SK-N-SH treated with all-trans-retinoic acid at 6 μM for 48 hours (cell line): ENCODE measurements at places on chromosomes 12 and 14.

DNA sequence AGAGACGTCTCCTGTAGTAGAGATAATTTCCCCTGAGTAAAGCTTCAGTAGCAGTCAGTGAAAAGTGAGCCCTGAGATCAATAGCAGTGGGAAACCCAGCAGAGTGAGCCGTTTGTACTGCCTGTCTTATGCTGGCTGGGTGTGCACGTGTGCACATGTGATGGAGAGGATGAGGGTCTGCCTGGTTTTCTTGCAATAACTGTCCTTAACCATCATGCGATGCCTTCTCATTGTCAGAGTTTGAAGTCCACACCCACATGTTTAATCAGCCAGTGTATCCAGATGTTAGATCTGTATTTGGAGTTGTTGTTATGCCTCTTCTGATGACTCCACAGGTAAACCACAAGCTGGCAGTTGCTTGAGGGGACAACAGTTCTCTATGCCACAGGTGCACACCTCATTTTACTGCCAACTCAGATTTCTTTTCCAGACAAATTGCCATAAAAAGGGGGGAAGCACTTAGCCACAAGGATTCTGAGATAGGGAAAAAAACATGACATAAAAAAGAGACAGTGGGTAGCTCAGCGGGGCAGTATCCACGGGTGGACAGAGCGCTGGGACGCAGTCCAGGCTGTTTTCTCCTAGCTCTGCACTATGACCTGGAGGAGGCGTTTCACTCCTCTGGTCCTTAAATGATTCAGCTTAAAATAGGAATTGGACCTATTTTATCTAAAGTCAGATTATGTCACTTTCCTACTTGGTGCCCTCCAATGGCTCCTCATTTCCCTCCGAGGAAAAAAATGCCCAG is 192.3 kb downstream of the ANO6 start:
- ATAC-seq: no peak

GRCh38 chr14:81371802-81372201 is 28.3 kb downstream of the STON2 start:
- ATAC-seq: no peak

GRCh38 chr12:49288412-49288853 is 6.5 kb upstream of the PRPH start:
- peak; percentile 58 for ATAC-seq

DNA sequence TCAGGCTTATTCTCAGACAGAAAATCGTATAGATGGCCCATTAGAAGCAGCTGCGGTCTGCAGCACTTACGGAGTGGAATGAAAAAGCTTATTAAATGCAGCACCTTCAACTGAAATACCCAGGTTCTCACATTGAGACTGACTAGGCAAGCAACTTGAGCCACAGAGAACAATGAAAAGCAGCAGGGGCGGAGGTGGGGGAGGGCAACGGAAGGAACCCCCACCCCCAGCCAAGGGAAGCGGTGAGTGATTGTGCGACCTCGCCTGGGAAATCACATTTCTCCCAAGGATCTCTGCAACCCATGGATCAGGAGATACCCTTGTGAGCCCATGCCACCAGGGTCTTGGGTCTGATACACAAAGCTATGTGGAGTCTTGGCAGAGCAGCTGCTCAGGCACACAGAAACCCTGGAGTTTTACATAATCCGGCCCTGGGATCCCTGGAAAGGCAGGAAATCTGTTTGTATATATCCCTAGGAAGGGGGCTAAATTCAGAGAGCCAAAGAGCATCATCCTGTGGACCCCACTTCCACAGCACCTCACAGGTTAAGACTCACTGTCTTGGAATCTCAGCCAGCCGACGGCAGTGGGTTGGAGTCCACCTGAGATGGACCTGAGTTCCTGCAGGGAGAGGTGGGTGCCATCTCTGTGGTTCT is 38.1 kb downstream of the PZP start:
- ATAC-seq: no peak

DNA sequence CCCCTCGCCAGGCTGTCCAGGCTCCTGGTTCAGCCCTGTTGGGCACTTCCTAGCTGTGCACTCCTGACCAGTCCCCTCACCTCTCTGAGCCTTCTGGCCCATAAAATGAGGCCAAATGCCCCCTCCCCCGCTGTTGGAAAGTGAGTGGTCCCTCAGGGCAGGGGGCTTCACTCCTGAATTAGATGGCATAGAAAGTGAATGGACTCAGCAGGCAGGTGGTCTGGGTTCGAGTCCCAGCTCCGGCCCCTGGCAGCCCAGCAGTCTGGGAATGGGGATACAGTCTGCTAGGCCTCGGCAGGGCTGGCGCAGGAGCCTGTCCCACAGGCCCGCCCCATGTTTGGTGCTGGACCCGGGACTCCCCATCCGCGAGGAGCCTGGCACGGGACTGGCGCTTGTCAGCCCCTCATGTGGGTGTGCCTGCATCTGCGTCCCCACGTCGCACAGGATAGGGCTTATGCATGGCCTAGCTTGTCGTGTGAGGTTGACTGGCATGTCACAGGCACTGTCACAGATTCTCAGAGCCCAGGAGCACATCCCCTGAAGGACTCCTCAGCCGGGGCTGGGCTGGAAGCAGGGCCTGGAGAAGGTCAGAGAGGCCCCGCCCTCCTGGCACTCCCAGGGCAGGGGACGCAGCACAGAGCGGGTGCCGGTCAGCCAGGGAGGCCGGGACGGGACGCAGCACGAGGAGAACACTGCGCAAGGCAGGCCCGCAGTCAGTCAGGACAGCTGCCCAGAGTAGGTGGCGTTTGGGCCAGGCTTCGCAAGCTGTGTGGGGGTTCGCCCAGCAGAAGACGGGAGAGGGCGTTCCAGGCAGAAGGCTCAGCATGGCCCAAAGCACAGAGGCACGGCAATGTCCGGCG is 40.5 kb downstream of the DIO3 start:
- ATAC-seq: no peak

DNA sequence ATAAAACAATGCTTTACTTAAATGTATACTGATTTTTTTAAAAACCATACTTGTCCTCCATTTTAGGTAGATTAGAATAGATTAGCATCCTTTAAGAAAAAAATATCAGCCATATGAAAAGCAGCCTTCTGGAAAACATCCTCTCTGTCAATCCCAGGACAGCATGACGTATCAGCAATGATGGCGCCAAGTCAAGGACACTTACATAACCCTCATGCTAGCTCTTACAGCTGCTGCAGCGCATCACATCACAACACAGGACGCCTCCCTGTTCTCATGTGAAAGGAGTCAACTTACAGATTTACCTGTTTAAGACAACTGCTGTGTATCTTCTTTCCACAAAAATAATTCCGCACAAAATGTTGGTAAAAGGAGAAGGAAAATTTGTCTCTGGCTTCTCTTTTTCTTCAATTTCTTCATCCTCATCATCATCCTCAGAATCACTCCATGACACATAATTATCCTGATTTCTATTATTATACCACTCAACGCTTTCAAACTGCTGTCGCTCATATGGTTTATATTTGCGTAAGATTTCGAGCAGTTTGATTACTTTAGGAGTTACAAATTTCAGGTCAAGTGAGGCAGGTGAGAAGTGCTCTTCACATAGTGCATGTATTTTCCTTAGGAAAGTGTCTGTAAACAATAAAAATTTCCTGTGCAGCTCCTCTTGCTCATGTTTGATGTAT is 33.3 kb downstream of the DICER1 start:
- no peak for ATAC-seq

- ATAC-seq: peak; percentile 32; the same call in 1 of the 3 replicates
These were observed 33.4 kb upstream of the FAM181A start for GRCh38 chr14:93893661-93894261.

- no peak for ATAC-seq
These were observed 10.2 kb upstream of the RNASE10 start for GRCh38 chr14:20494935-20495766.

DNA sequence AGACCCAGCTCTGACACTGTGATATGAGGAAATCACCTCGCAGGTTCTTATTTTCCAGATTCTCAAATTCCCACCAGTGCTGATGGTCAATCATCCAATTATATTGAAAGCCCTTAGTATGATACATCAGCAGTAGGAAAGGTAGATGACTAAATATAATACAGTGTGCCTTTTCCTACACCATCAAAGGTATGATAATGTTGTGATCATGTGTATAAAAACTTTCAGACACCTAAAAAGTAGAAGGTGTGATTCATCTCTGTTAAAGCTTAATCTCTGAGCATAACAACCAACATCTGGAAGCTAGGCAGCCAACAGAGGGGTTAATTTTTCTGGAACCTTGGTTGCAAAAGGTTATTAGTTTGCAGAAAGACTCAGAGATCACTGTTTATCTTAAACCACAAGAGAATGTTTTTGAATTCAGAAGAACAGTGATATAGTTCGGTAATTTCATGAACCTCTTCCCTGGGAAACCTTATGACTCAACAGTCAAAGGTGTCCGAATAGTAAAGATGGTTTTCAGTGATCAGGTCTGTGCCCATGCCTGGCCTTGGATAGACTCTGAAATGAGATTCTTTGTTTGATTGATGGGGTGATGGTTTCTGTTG is 122.5 kb downstream of the ETV6 start:
- ATAC-seq: no peak

GRCh38 chr12:97022536-97023230 is 115.6 kb downstream of the NEDD1 start:
- no peak for ATAC-seq

DNA sequence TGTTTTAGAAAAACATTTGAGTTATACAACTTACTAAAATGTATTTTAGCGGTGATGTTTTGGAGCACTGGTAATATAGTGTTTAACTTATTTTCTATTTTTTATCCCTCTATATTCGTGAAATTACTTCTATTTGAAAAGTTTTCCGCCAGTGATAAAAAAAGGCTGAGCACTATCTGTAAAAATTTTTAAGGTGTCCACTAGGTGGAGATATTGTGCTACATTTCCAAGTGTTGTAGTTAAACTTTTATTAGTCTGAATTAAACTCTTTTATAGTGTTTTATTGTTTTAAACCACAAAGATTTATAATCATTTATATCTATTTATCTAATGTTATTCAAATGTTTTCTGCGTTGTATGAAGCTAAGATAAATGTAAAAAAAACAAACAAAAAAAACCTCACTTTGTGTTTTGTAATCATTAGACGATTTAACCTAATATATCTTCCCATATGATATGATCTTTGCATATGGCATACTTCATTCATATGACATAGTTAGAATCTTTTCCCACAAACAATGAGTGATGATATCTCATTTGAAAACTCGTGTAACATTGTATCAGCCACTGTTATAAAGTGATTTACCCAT is 11.8 kb downstream of the ALG10B start:
- ATAC-seq: peak; percentile 63; the same call in 2 of the 3 replicates

DNA sequence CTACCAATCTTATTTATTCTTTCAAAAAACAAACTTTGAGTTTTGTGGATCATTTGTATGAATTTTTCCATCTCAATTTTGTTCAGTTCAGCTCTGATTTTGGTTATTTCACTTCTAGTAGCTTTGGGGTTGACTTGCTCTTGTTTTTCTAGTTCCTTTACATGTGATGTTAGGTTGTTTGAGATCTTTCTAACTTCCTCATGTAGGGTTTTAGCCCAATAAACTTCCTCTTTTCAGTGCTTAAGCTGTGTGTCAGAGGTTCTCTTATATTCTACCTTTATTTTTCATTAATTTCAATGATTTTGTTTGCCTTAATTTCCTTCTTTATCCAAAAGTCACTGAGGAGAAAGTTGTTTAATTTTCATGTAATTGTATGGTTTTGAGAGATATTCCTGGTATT is 860.4 kb upstream of the FBXO33 start:
- ATAC-seq: no peak
